ENCODE measurements at places on chromosomes 2 and 18.

GRCh38 chr2:208366215-208367127 is 40.1 kb upstream of the PTH2R start:
- DNase-seq = no peak

DNA sequence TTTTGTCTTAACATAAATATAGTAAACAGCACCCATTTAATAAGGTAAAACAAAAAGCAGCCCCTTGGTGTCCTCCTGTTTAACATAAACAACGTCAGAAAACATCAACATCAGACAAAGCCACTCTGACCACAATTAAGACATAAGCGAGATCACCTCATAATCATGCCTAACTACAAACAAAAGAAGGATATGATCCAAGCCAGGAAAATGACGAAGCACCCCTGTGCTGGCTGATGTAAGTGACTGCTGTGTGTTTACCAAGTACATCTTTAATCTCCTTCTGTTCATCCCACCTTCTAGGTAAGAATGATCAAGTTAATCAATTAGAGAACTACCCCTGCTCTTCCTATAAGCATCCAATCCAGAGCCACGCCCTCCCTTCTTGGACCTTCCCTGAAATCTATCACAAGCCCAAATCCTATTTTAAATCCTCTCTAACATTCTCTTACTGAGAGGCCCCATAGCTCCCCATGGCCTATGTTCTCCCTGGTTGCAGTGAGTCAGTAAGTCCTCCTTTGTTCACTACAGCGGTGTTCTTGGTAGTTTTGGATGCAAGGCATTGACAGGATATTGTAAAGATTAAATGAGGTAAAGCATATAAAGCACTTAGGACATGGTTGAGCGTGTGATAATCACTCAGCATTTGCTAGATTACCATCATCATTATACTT is 424.2 kb downstream of the TSN start:
- no peak for DNase-seq

DNA sequence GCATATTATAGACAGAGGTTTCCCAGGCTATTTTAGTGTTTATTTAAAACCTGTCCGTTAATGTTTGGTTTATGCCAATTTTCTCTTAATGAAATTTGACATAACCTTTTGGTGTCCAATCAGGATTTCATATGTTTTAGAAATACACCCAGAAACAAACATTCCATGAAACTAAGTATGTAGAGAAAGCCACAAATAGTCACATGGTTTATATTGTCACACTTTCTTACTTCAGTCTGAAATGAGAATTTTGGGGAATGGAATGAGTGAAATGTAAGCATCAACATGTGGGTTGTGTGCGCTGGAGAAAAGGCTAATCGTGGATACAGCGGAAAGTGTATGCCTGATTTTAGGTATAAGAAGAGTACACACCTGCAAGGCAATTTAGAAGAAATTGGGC is 277.0 kb upstream of the RAB12 start:
- no peak for DNase-seq

DNA sequence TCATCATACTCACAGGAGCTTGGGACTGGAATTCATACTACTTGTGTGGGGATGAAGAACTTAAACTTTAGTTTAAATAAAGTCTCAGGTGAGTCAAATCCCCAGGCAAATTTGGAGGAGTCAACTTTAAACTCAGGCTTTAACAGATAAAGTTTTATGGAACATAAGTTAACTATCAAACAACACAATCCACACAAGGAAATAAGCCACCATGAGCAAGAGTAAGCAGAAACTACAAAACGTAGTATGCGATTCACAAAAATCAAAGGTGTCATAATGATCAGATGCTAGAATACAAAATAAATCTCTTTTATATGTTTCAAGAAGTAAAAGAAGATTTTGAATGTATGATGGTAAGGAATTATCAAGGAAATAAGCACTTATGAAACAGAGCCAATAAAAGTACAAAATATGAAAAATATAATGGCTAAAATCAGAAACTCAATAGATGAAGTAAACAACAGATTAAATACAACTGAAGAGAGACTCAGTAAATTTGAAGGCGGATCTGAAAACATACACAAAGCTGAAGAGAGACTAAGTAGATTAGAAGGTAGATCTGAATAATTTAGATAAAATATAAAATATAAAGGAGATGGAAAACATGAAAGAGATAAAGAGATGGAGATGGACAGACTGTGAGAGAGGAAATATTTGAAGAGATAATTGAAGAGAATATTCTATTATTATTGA is 97.5 kb upstream of the TWIST2 start:
- DNase-seq = no peak

GRCh38 chr2:57834666-57835065 is 211.9 kb upstream of the VRK2 start:
- no peak for DNase-seq
